ENCODE measurements at places on chromosomes 12 and 14.

GRCh38 chr12:124114316-124114715 lies 141.3 kb downstream of the ZNF664 start:
- DNase-seq, result no peak

GRCh38 chr14:54672688-54673087 lies 105.8 kb downstream of the SAMD4A start:
- no peak for DNase-seq

- no peak for DNase-seq
These were observed 16.3 kb upstream of the DLK1 start for GRCh38 chr14:100710391-100710790.

- no peak for DNase-seq
These were observed 4.4 kb upstream of the TDRD9 start for GRCh38 chr14:103923863-103924262.

DNA sequence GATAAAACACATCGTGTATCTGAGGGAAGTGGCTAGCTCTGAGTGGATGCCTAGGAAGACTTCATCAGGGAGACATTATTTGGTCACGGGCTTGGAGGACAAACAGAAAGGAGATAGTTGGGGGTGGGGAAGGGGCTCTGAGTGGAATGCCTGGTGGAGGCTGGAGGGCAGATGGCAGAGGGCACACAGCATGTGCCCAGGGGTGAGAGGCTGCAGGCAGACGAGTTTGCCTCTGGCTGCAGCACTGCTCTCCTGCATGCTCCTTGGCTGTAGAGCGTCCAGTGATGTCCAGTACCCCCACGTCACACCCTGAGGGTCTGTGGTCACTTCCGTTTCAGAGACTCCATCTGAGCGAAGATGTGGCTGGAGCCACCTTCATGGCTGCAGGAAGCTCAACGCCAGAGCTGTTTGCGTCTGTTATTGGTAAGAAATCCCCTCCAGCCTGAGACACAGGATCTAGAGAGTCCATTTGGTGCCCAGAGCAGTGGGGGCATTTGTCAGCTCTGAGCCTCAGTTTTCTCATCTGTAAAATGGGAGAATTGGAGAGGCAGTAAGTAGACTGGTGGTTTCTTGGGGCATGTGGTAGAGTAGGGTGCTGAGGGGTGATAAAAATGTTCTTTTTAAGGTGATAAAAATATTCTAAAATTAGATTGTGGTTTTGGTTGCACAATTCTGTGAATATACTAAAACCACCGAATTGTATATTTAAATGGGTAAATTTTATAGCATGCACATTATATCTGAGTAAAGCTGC lies 71.7 kb upstream of the RIN3 start:
- DNase-seq, result no peak

DNA sequence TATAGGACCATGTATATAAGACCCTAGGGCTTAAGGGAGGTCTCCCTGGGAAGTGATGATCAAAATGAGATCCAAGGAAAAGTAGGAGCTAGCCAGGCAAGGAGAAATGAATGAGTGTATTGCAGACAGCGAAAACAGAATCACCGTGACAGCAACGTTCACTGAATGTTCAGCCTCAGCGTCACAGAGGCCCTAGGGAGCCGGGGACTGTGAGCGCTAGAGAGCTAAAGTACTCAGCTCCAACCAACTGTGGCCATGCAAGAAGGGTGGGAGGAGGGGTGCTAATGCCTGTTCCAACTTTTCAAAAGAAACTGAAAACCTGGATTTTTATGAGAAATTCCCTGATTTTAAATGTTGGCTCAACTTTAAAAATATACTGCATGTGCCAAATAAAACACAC lies 105.5 kb upstream of the CCND2 start:
- DNase-seq, result no peak

DNA sequence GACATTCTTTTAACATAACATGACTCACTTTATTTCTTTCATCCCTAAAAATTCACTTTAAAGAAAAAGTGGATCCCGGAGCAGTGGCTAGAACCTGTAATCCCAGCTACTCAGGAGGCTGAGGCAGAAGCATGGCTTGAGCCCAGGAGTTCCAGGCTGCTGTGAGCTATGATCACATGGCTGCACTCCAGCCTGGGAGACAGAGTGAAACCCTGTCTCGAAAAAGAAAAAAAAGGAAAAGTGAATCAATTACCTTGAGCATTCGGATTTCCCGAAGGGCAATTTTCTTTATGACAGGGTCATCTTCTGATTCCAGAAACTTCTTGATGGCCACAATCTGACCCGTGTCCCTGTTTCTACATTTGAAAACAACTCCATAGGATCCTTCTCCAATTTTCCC lies 1.2 kb downstream of the CDKL1 start:
- no peak for DNase-seq

GRCh38 chr12:54364413-54364812 lies at the start of gene GPR84:
Gene GPR84, minus strand, starts transcription at chr12:54364486. Its CDS starts 635 bp downstream, at chr12:54363851.
- DNase-seq, result no peak

GRCh38 chr14:102866982-102867761 lies 55.3 kb upstream of the AMN start:
- DNase-seq, result no peak

GRCh38 chr14:68884031-68885030 lies 91.5 kb upstream of the ZFP36L1 start:
- DNase-seq, result peak; percentile 80

GRCh38 chr12:3269594-3269993 lies 192.4 kb downstream of the TSPAN9 start:
- DNase-seq, result no peak

DNA sequence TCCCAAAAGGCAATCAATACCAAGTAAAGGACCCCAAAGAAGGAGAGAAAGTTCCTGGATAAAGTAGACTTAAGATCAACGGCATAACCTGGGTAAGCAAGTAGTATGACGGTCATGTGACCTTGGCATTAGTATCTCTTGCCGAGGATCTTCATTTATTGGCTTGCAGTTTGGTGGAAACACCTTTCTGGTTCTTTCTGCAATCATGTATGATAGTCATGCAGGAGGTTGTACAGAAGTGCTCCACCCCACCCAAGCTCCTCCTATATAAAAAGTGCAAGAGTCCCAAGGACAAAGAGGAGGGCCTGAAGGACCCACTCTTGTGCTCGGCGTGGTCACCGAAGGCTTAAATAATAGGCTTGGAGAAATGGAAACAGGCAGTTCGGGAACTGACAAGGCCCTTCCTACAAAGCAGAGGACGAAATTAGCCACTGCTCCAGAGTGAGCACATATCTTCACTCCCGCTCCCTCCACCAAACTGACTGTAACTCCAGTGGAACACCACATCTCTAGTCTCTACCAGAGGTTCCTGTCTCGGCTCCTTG lies 750 bp downstream of the CS start:
- DNase-seq, result no peak

GRCh38 chr12:97324471-97324870 lies 138.1 kb upstream of the RMST start:
- DNase-seq, result no peak

DNA sequence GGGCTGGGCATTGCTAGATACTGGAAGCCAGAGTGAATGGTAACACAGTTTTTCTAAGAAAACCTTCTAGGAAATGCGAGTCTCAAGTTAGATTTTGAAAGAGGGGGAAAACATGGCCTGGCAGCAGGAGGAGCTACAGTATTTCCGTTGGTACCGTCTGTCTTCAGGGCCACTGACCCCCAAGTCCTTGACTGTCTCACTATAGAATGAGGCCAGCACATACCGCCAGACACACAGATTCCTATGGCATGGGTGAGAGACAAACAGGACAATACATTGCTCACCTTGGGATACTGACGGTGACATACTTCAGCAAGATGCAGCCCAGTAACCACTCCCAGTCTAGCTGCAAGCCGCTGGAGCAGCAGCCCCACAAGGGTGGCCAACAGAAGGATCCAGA lies 21.7 kb downstream of the SLC11A2 start:
- DNase-seq, result no peak

DNA sequence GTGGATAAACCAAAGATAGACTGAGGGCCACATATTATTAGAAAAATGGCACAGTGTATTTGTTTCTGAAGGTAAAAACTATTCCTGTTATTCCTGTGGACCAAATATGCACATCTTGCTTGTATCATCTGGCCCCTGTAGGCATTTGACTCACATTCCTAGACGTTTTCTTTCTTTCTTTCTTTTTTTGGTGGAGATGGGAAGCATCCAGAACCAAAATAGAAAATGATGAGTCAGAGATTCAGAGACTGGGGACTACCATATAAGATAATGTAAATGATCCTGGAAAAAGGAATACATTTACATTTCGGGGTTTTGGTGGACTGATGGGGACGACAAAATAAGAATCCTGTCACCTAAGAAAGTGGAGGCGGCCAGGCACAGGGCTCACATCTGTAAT lies 24.2 kb downstream of the TRIM9 start:
- DNase-seq, result no peak

- DNase-seq, result no peak
These were observed 468.7 kb downstream of the NOVA1 start for GRCh38 chr14:26128931-26129671.

DNA sequence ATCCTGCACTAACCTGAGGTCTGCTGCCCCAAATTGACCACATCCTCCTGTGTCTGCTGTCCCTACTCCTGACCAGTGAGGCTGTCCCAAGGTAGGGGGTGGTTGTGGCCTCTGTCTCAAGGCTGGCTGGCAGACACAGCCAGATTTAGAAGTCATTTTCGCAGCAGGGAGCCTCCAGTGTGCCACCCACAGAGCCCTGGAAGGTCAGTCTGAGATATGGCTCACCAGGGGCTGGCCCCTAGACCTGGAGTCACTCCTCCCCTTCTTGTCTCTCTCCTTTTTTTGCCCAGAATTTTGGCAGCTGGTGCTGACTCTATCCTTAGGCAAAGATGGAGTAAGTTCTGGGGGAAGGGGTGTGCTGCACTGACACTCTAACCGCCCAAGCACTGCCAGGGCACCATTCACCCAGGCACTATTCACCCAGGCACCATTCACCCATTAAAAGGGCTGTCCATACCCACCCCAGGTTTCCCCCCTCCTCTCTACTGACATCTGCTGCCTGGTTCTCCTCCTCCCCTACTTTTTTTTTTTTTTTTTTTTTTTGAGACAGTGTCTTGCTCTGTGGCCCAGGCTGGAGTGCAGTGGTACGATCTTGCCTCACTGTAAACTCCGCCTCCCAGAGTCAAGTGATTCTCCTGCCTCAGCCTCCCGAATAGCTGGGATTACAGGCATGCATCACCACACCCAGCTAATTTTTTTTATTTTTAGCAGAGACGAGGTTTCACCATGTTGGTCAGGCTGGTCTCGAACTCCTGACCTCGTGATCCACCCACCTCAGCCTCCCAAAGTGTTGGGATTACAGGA lies 7.7 kb downstream of the DDN start:
- no peak for DNase-seq

DNA sequence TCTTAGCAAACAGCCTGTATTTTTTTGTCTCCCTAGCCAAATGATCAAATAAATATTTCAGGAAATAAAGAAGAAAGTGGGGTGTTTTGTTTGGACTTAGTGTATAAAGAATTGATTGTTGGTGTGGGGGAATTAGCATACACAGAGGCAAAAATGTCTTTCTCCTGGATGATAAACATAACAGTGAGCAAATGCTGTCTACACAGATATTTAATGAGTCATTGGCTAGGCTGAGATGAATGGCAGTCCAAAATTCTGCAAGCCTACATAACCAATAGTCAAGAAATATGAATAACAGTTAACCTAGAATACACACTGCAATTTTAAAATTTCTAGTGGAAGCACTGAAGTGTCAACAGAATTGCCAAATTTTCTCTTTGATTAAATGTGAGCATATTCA lies 35.8 kb downstream of the MYF5 start:
- DNase-seq, result no peak

DNA sequence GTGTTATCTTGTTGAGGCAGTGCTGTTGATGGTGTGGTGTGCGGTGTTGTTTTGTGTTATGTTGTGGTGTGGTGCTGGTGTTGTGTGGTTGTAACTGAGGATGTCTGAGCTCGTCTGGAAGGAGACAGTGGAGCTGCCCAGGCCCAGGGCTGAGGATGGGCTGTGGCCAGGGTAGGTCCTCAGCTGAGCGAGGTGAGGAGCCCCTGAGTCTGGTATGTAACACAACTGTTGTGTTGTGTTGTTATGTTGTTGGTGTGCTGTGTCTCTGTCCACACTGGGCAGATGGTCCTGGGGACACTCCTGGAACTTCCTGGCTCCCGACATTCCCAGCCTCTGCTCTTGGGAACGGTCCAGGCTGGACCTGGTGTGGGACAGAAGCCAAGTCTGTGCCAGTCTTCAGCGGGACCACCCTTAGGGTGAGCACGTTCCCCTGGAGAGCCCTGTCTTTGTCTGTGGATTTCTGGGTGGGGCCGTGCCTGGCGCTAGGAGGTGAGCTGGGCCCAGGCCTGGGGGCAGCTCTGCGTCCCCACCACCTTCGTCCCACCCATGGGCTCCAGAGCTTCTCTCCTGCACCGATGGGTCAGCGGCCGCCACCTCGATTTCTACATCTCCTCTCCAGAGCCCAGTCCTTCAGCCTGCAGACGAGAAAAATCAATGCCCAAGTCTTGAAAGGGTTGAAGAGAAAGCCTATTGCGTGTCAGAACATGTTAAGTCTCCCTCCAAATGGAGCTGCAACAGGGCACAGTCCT lies 27.4 kb upstream of the SFSWAP start:
- no peak for DNase-seq

DNA sequence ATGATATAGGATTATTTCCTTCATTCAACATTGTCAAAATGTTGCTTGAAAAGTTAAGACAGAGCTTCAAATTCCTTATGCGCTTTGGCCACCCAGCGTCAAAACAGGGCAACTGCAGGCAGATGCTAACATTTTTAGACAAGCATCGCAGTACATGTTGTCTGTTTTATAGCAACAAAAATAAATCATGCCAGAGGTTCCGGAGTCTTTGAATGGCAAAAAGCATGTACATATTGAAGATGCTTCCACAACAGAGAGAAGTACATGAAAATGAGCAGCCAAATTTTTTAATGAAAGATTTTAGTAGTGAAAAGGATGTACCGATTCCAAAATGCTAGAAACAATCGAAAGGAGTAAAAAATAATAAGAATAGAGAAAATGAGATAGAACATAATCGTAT lies 49.8 kb upstream of the USP15 start:
- DNase-seq, result no peak

GRCh38 chr14:19851365-19851764 lies 23.6 kb upstream of the OR4K2 start:
- DNase-seq, result no peak

DNA sequence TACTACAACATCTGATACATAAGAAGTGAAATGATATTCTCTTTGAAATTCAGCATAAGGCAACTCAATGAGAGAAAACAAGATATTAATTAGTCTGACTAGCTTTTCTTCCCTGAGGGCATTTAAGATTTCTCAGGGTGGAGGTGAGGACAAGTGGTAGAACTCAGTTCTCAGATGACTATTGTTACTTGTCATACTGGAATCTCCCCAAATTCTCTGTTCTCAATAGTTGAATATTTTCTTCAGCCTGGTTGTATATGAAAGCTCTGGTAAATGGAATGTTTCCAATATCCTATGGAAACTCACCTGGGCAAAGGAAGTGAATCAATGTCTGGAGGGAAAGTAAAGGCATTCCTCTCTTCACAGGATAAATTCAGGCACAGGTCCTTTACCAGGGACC lies 18.2 kb upstream of the ITGA5 start:
- no peak for DNase-seq

Measured in Right ventricle myocardium inferior (tissue), 1 donor.